ENCODE measurements at places on chromosomes 7 and 10.

DNA sequence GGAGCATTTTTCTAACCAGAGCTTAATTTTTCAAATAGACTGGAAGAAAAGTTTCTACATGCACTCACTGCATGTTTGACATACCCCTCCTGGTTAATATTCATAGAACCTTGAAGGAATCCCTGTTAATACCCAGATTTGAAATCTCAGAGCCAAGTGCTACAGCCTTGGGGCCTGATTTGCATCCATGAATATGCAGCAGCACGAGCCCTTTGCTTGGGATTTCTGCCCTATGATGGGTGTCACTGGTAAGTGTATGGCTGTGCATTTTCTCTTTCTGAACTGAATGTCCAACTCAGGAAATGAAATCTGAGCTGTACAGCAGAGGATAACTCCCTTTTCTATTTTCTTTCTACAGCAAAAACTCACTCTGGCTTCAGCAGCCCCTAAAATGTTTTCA lies 1157.5 kb downstream of the XPNPEP1 start:
- no peak for DNase-seq

- DNase-seq: peak; percentile 36
Observed at GRCh38 chr7:6256677-6257535, 15.5 kb downstream of the CYTH3 start.

- no peak for DNase-seq
Observed at GRCh38 chr7:34973400-34973760, 63.9 kb downstream of the DPY19L1 start.

GRCh38 chr10:70678757-70679489 lies 6.6 kb downstream of the ADAMTS14 start:
- DNase-seq: no peak

DNA sequence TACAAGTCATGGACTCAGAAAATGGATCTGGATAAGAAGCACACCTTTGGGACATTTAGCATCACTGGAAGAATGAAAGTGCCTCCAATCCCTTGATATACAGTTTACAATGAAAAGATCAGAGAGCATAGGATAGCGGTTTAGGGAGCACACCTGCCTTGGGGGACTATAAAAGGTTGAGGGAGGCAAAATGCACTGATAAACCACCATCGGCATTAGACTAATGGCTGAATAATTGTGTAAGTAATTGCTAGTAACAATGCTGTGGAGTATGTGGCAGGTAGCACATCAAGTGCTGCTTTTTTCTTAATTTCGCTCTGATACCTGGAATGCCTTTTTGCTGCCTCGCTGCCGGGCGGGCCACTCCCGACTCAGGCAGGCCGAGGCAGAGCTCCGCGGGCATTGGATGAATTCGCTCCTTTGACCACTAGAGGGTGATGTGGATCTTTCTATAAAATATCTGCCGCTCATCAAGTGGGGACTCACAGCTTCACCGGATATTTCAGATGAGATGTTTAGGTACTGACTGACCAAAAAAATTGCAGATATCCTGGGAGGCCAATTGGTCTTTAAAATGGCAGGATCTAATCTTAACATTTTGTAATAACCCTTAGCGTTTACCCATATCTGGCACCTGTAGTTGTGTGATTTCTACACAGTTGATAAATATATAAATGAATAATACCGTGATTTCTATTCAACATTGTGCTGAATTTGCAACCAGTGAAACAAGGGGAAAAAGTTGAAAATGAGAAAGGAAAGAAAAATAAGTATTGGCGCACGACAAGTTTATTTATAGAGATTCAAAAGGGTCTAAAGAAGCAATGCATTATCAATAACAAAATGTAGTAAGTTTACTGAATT lies 116.8 kb upstream of the PRSS1 start:
- peak; percentile 32 for DNase-seq

DNA sequence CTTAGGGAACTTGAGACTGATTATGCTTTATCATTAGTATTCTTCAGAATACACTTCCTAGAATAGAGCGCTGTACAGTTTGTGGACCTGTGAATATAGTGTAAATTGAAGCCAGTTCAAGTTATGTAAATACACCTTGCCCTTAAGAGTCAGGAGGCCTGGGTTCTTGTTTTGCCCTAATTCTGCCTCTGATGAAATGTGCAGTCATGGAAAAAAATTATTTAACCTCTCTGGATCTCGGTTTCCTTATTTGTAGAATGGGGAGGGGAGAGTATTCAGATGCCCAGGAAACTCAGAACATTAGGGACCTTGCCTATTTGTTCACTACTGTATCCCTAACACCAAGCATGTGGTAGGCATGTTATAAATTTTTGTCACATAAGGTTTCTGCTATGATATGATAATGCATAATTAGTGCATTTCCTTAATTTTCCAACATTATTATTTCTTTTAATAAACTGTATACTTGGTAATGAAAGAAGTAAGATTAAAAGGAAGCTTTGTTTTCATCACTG lies 1.3 kb downstream of the EXOC6 start:
- no peak for DNase-seq

GRCh38 chr10:14604181-14605142 lies 170.2 kb downstream of the FAM107B start:
- no peak for DNase-seq

- DNase-seq: no peak
Observed at GRCh38 chr7:96330193-96330592, 8.3 kb upstream of the SLC25A13 start.

DNA sequence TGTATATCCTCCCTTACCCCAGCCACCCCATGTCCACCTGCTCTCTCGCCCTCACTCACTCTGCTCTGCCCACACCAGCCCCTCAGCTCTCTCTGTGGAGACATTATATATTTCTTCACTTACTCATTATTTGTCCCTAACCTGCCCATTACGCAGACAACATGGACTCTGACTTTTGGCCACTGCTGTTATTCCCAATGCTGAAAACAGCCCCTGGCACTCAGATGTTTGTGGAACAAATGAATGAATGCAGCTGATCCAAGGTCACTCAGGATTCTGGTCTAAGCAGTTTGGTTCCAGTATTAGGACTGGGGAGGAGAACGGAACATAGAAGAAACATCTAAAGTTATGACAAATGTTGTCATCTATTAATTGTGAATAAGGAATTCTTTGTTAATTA lies 26.7 kb downstream of the GNA12 start:
- peak; percentile 64 for DNase-seq

DNA sequence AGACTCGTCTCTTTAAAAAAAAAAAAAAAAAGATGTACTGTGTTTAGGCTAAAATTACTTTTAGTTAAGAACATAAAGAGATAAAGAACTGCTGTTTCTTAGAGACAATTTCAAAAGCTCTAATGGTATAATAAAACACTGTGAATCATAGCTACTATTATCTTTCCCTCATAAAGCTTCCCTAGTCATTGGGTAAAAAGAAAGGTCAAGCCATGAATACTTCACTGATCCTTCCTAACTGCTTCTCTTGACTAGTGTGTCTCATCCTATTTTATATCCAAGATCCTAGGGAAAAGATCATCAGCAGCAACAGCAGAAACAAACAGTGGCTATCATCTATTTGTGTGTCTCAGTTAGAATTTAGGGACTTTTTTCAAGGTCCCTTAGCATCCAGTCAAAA lies 10.5 kb downstream of the YME1L1 start:
- no peak for DNase-seq

- DNase-seq: no peak
Observed at GRCh38 chr7:151387161-151388006, 22.5 kb downstream of the WDR86 start.

- DNase-seq: no peak
Observed at GRCh38 chr7:45969940-45970339, 48.9 kb upstream of the IGFBP3 start.

DNA sequence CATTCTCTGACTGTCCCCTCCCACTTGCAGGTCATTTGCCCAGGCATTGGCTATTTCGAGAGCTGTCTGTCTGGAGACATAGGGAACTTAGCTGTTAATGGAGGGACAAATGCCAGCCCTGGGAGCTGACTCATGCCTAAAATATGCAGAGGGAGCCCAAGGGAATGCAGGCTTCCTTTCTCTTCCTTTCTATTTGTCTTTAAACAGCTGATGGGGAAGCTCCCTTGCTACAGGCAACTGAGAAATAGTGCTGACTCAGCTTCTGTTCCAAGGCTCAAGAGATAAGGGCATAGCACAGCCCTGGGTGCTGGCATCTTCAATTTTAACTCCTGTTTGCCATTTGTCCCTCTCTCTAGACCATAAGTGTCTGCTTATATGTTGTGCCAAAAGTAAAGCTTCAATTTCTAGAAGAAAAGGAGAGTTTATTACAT lies 82.7 kb upstream of the C1GALT1 start:
- DNase-seq: peak; percentile 95

Data from HepG2 (cell line).